Fibroblast of pulmonary artery (primary cell): ENCODE measurements at places on chromosomes 3 and 15.
A peak's percentile ranks its signal among the peaks of the same experiment; 100 is the strongest.

- DNase-seq = peak; percentile 53
Observed at GRCh38 chr15:93035953-93036810, 52.8 kb downstream of the RGMA start.

- no peak for DNase-seq
Observed at GRCh38 chr3:126113733-126114442, 30.0 kb upstream of the SLC41A3 start.

- no peak for DNase-seq
Observed at GRCh38 chr15:74374648-74375302, 7.3 kb upstream of the CYP11A1 start.

- no peak for DNase-seq
Observed at GRCh38 chr3:194532591-194532990, 45.8 kb upstream of the ATP13A3 start.
